Central memory CD4-positive, alpha-beta T cell (primary cell): ENCODE measurements at places on chromosomes 1 and 21.

DNA sequence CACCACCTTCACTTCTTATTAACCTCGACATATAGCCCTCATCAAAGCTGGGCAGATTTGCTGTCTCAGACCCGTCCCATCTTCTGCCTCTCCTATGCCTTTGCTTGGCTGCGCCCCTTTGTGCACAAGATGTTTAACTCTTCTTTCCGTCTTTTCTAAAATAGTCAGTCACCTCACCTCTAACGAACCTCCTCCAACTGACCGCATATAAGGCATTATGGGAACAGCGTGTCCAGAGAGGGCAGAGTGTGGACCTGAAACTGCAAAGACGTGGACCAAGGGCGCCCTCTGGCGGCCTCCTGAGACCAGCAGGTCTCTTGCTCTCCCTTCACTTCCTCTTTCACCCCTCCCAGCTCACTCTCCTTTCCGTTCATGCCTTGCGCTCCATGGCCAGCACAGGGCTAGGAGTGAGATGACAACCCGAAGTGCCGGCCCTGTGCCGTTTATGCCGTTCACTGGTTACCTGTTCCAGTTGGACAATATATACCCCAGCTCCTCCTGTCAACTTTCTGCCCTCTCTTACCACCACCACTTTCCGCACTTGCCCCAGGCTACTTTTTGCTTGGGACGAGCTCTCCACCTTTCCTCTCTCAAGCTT, 2.5 kb upstream of the METTL25B start:
- peak; percentile 75 for DNase-seq

- no peak for DNase-seq
Observed at GRCh38 chr1:180287988-180288705, 58.1 kb downstream of the LHX4 start.

DNA sequence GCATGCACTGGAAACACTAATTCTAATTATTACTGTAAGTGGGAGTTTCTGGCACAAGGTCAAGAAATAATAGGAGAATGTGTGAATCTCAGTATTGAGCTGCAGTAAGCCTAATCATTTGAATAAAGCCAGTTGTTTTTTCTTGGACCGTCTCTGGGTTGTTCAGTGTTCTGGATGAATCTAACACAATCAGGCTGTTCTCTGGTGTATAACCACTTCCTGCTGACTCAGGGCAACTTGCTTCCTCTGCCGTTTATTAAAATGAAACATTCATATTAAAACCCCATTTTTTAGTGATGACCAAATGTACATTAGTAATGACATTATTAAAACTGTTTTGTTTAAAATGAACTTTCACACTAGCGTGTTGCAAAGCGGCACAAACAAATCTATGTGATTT, 273.1 kb upstream of the SNX7 start:
- DNase-seq: no peak

DNA sequence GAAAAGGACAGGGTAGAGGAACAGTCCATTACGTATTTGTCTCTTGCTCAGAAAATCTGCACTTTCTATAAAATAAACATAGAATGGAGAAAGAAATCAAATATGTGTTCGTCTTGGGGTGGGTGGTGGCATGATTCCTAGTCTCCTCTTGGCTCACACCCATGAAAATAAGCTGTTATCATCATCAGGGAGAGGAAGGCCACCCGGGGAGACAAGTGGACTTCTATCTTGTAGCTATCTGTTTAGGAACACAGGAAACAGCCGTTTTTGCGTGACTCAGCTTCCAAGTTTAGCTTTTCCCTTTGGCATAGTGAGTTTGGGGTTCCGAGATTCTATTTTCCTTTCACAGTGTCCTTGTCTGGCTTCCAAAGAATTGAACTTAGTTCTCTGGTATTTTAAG, 622.3 kb downstream of the PTPRU start:
- no peak for DNase-seq

DNA sequence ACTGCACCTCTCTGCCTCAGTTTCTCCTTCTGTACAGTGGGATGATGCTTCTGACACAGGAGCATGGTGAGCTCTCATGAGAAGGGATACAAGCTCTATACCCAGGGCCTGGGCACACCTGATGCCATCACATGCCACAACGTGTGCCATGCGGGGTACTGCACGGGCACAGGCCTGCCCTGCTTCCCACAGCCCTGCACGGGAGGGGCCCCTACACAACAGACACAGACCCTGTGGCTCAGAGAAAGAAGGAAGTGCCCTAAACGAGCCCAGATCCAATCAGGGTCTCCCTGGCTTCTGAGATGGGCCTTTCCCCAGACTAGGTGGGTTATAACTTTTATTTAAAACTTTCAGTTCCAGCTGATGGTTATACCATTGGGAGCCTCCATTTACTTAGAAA, 24.6 kb downstream of the C2CD2 start:
- DNase-seq: no peak

GRCh38 chr1:159895836-159896545, 4.0 kb downstream of the CFAP45 start:
- DNase-seq: no peak

- no peak for DNase-seq
Observed at GRCh38 chr1:158374860-158375259, 21.2 kb downstream of the CD1E start.

DNA sequence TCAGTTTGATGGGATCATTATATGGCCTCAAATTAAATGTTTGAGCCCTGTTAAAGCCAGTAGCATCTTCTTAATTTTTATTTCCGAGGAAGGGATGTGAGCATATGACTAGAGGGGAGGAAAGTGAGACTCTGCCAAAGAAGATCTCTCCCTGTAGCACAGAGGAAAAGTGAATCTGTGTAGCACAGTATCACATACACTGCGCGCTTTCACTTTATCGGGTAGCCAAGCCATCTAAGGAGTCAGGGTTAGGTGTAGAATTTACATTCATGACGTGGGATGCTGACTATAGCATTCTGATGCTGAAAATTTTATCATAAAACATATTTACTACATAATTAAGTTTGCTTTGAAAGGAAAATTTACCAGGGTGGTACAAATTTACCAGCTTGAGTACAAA, 24.0 kb downstream of the LRRC8D start:
- no peak for DNase-seq

DNA sequence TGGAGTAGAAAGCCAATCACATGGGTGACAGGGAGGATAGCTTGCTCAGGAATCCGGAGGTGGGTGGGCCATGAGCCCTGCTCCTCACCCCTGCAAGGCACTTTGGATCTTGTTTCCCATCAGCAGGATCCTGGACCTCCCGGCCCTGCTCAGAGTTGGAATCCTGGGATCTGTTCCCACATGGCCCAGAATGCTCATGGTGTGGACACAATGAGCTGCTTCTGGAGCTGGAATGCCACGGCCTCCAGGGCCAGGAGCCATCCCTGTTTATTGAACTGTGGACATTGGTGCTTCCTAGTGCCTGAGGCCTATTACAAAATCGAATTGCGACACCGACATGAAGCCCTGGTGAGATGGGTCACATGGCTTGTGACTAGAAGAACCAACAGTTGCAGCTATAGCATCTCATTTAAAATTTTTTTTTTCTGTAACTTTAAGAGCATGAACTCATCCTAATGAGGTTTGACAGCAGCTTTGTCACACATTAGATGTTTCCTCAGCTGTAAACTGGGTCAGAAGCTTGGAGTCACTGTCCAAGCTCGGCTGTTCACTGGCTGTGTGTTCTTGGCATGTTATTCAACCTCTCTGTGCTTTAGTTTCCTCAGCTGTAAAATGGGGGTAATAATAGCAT, 40.4 kb upstream of the GOLT1A start:
- DNase-seq: no peak

DNA sequence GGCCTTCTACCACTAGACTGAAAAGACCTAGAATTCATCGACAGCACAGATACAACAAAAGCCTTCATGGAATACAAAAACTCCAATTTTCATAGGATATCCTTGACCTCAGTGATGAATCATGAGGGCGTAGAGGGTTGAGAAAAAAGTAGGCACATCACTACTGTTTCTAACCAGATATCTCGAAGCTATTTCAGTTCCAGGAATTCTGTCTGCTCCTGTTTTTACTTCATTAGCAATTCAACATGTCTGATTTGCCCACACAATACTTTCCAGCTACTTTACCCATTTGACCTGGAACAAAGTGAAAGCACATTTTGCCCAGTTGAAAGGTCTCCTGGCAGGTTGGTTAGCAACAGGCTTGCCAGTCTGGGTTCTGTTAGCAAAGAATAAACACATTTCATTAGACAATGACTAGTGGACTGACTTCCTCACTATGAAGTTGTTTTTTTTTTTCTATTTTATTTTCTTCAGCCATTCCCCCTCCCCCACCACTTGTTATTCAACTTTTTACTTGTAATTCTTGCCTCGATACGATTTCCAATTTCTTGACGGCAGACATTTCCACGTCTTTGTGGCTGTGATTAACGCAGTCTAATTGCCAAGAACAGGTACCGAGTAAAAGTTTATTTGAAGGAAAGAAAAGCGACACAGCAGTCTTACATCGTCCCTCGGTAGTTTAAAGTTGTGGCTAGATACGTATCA, 4.0 kb upstream of the ZBTB18 start:
- DNase-seq: peak; percentile 47

DNA sequence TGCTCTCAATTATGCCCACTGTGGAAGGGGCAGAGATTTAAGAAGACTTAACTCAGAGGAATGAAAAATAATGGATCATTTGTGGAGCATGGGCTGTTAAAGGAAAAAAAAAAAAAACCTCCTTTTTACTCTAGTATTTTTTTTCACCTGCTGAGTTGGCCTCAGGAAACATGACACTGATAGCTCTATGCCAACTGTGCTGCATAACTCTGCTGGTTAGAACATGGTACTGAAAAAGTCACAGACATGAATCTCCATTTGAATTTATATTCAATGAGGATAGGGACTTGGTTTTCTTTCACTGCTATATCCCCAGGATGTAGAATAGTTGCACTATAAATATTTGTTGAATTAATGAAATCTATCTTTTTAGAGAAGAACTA, 86.1 kb upstream of the KIAA0040 start:
- no peak for DNase-seq

DNA sequence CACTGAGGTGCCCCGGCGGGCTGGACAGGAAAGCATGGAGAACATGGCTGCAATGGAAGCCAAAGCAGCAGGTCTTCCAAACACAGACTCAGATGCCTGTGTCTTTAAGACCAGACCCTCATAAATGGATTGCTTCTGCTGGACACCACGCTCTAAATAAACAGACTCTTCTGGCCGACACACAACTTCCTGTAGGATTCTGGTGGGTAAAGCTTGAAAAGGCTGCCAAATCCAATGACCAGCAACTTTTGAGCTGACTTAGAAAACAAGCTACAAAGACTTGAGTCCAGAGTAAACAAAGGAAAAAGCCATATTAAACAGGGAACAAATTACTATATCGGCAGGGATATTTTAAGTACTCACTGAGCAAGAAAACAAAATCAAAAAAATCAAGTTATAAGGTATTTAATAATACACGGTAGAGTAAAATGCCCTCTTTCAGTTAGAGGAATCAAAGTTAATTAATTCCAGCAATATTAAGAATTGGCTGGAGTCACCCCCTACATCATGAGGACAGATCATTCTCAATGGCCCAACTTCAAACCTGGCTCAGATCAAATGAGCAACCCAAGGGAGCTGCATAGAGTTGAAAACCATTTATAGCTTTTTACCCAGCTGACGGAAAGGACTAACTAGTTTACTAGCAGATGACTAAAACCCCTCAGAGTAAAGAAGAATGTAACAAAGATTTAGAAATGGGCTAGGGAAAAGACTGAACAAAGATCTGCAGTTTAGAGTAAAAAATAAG, 102.4 kb downstream of the TGFBR3 start:
- DNase-seq: no peak

- DNase-seq: no peak
Observed at GRCh38 chr1:186643614-186644013, 36.6 kb downstream of the PTGS2 start.

DNA sequence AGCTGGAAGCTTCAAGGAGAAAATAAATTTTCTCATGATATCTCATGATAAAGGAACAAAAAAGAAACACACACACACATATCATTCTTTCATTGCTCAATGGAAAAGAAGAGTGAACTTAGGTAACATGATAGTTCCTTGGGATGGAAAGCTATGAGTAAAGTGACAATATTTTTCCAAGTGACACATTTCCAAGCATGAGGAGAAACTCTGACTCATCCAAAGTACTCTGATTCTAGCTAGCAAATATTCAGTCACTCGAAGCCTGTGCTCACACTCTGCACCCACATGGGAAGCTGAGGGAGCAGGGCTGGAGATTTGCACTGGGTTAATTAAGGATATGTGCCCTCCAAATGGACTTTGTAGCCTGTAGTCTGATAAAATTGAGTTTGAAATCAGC, 222.4 kb downstream of the LRRC40 start:
- no peak for DNase-seq

DNA sequence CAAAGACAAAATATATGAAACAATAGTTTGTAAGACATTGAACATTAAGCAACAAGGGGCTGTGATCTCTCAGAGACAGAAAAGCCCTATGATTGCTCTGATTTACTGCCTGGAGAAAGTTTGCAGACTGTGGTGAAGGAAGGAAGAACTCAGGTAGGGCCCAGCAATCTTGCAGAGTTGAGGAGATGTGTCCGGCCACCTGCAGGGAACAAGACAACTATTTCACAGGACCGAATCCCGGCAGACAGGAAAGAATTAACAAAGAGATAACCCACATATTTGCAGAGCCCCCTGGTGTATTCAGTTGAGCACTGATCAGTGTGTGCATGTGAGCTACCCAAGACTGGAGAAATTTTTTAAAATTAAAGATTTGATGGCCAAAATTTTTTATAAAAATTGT, 58.3 kb upstream of the FMN2 start:
- DNase-seq: no peak

DNA sequence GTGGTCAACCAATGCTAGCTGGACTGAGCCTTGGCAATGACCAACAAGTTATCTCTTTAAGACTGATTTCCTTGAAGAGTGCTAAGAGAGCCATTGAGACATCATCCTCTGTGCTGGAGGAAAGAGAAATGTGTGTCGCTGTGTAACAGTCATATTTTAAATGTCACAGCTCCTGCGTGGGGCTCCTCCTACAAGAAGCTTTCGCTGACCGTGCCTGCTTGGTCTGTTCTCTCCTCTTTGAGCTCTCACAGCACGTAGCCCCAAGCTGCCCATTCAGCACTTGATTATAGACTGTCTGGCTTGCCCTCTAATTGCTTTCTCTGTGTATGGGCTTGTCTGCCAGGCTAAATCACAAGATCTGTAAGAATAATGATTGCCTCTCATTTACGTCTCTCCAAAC, 221.3 kb downstream of the FOXD2 start:
- DNase-seq: no peak

GRCh38 chr1:54842963-54843362, 41.8 kb upstream of the TTC22 start:
- DNase-seq: no peak

GRCh38 chr1:212225416-212225815, 59.8 kb upstream of the PPP2R5A start:
- DNase-seq: peak; percentile 69

DNA sequence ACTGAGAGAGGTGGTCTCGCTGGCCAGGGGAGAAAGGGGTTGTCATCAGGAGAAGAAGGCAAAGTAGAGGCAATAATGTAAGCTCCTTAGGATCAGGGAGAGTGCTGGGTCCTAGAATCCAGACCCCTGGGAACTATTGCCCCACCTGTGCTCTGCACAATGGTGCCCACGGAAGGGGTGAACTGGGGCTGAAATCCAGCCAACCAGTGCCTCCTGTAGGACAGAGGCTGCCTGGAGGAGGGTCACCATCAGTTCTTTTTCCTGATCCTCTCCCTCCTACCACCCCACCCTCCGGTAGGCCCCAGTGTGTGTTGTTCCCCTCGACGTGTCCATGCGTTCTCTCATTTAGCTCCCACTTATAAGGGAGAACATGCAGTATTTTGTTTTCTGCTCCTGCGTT, 52.9 kb upstream of the ATP2B4 start:
- no peak for DNase-seq
